ENCODE measurements at places on chromosomes 1 and 21.

DNA sequence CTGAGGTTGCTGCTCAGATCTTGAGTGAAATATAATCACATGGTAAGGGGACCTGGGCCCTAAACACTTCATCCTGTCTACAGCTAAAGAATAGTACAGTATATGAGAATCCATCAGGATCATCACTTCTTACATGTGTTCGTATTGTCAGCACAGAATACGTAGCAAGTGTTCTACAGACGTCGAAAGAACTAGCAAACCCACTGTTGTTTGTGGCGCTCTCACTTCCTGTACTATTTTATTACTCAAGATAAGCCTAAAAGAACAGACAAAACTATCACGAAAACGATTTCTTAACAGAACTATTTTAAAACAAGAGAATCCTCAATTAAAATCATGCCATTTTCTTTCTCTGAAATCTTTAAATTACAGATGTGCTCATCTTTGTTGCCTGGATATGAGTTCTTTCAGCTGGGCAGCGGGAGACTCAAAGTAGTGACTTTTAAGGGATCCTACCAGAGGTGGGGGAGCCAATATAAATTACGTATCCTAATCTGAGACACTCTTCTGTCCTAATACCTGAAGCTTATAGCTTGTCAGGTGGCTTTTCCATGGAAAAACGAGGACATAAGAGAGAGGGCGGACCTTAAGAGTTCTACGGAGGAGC is 724 bp downstream of the ST7L start:
- DNase-seq: no peak

DNA sequence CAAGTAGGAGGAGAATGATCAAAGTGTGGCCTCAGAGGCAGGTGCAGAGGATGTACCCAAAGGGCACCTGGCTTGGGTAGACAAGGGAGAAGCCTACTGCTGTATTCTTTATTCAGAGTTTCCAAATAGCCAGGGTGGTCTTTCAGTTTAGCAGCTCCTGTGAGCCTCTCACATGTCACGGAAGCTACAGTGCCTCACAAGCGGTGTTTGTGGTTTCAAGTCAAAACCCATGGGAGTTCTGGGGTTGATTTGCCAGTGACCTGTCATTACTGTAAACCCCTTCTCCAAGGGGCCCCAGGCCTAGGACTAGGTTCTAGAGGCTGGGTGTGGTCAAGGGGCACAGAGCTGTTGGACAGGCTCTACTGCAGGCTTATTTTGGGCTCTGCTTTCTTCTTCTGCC is 10.2 kb upstream of the IL10 start:
- DNase-seq: no peak

DNA sequence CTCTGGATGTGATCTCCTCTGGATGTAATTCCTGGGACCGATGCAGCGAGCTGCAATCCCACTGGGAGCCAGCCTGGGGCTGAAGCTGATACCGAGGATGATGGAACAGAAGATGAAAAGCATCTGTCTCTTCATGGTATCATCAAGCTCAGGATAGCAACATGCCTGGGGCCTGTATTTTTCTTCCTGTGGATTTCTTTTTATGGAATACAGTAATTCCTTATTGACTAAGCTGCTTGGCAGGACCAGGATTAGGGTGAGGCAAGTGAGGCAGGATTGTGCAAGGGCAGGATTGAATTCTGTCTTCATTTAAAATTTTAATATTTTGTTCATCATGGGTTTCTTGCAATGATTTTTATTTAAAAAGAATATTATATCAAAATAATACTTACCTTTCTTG is 86.6 kb downstream of the SLC25A24 start:
- DNase-seq: no peak

DNA sequence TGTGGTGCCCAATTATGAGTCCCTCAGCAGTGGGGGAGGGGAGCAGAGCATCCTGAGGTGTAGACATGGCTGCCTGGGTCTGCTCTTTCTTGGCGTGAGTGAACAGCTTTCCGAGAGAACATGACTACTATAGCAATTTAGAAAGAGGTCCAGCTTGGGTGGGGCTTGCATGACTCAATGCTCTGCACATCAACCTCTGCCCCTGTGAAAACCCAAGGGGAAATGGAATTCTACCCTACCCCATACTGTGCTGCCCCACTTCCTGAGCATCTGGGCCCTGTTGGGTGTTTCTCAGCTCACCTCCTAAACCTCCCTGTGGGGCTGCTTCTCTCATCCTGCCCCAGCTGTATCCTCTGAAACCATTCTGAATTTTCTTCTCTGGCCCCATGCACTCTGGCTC is 8.2 kb upstream of the AZIN2 start:
- no peak for DNase-seq

GRCh38 chr1:152118915-152119314 is 3.7 kb upstream of the TCHH start:
- DNase-seq: no peak

DNA sequence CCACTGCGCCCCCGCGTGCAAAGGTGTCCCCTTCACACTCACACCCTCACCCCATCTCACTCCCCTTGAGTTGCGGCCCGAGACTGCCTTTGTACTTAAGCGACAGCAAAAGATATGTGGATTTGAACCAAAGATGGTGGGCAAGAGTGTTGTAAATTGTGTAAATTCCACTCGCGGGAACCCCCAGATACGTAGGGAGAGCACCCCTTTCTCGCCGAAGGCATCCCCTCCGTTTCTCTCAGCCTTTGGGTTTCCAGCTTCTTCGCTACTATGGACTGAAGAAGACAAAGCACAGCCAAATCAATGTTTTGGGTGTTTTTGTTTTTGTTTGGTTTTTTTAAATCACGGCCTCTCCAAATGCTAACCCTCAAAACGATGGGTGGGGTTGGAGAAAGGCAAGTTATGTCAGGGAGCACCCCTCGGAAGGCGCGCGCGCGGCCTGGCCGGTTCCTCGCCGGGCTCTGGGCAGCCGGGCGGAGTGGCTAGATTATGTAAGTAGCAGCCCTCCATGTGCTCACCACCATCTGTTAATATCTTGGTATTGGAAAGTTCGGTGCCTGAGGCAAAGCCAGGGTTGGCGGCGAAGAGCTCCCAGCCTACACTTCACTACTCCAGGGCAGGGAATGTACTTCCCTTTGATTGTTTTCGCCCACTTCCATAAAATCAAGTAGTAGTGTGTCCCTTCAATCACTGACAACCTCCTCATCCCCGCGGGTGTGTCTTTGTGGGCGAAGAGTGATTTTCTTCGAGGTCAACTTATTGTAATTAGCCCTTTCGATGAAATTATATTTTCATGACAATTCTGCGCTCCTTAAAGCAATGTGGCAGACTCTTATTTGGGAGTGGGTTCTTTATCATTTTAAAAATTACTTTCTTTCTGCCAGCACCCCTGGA is 4.0 kb upstream of the PROX1 start:
- DNase-seq: no peak

- no peak for DNase-seq
Observed at GRCh38 chr1:24905355-24905978, 24.6 kb downstream of the RUNX3 start.
